ENCODE measurements at places on chromosomes 5 and 9.

GRCh38 chr5:180127682-180128670 lies 56.4 kb upstream of the RNF130 start:
- no peak for DNase-seq
- H3K27ac ChIP-seq: no peak overlapping the region
- H3K36me3 ChIP-seq: no peaks in the 10 kb centered on the region
- peaks cover 4% of the 10 kb centered on the region for H3K4me1 ChIP-seq
- peaks cover 25% of the 10 kb centered on the region for H3K27me3 ChIP-seq
- H3K4me3 ChIP-seq: no peak overlapping the region

DNA sequence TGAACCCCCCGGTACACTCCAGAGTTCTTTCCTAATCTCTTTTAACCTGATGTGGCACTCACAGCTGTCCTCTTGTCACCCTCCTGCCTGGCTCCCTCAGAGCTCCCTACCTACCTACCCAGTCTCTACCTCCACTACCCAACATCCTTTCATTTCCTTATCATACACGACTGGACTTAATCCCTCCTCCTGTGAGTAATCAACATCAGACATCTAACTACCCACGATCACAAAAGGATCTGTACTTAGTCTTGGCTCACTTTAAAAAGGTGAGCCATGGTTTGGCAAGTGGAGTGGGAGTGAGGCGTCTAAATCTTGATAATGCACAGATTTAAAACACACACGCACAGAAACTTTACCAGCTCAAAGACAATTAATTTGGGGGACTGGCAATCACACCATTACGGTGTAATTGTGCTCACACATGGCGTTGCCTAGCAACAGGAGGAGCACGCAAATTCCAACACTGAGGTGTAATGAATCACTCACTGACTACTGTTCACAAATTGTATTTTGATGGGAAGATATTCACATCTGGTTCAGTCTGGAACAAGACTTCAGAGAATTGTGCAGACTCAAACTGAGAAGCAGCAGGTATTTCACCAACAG lies 235.9 kb downstream of the EPB41L4A start:
- peak overlapping the region; percentile 40 for H3K27ac ChIP-seq
- peaks cover 8% of the 10 kb centered on the region for H3K36me3 ChIP-seq
- H3K4me1 ChIP-seq: peaks cover 24% of the 10 kb centered on the region

GRCh38 chr9:16046713-16047112 lies 493.9 kb downstream of the CCDC171 start:
- DNase-seq: no peak
- H3K36me3 ChIP-seq: no peaks in the 10 kb centered on the region
- H3K27ac ChIP-seq: peak overlapping the region; percentile 65
- no peak overlapping the region for H3K4me3 ChIP-seq
- no peaks in the 10 kb centered on the region for H3K27me3 ChIP-seq

DNA sequence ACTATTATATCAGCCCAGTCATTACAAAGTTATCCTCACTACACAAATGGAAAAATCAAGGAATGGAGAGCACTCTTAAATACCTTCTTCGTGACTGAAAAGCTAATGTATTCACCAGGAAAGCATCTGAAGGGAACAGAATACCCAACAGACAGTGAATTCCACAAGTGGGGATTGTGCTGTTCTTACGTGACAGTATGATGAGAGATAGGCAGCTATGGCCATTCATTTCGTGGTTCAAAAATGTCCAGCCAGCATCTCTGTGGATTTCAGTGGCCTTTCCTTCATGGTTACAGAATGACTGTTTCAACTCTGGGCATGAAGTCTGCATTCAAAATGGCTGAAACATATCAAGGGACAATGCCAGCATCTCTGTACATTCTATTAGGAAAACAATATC lies 323.8 kb downstream of the PRELID2 start:
- H3K27me3 ChIP-seq: peaks cover 3% of the 10 kb centered on the region
- H3K4me1 ChIP-seq: peaks cover 7% of the 10 kb centered on the region
- H3K36me3 ChIP-seq: no peaks in the 10 kb centered on the region
- H3K4me3 ChIP-seq: no peak overlapping the region

DNA sequence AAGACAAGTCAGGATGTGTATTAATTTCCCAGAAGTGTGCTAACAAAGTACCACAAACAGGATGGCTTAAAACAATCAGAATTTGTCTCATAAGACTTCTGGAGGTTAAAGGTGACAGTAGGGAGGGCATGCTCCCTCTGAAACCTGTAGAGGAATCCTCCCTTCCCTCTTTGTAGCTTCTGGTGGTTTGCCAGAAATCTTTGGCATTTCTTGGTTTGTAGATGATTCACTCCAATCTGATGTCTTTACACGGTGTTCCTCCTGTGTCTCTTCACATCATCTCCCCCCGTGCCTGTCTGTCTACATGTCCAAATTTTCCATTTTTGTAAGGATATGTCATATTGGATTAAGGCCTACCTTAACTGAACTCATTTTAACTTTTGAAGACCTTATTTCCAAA lies 471.5 kb downstream of the ZNF608 start:
- no peak for DNase-seq
- H3K4me1 ChIP-seq: peaks cover 28% of the 10 kb centered on the region
- H3K4me3 ChIP-seq: no peak overlapping the region
- no peaks in the 10 kb centered on the region for H3K36me3 ChIP-seq

DNA sequence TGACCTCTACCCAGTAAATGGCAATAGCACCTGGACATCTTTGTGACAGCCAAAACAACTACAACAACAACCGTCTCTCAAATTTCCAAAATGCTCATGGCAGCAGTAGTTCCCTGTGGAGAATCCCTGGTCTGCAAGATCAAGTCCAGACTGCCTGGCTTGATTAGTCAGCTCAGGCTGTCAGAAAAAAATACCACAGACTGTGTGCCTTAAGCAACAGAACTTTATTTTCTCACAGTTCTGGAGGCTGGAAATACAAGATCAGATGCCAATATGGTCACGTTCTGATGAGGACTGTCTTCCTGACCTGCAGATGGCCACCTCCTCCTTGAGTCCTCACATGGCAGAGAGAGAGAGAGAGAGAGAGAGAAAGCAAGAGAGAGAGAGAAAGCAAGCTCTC lies 52.3 kb upstream of the MOCS2 start:
- no peaks in the 10 kb centered on the region for H3K27me3 ChIP-seq
- H3K4me3 ChIP-seq: no peak overlapping the region
- peaks cover 22% of the 10 kb centered on the region for H3K4me1 ChIP-seq
- no peak overlapping the region for H3K27ac ChIP-seq

GRCh38 chr9:136310273-136311030 lies 6.6 kb upstream of the CCDC187 start:
- H3K4me3 ChIP-seq: no peak overlapping the region
- no peak for DNase-seq
- no peaks in the 10 kb centered on the region for H3K27me3 ChIP-seq
- H3K36me3 ChIP-seq: no peaks in the 10 kb centered on the region

DNA sequence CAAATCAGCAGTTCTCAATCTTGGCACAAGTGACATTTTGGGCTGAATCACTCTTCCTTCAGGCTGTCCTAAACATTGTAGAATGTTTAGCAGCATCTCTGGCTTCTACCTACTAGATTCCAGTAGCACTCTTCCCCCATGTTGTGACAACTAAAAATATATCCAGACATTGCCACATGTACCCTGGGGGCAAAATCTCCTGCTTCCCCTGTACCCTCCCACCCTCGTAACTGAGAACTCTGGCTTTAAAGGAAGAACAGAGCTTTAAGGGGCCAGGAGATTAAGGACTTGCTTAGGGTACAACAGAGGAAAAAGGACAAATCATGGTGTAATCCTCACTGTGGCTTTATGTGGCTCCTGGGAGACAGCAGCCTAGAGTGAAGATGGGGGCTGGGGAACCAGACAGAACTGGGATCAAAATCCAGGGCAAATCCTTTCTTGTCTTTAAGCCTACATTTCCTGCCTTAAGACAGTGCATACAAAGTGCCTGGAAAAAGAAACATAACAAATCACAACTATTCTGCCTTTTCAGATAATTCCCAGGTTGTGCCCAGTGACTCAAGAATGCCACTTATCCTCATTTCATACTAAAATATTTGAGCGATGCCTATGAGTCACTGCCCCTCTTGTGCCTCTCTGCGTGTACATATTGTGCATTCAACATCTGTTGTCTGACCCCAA lies 109.3 kb downstream of the DAPK1 start:
- H3K36me3 ChIP-seq: peaks cover 23% of the 10 kb centered on the region
- H3K27ac ChIP-seq: peak overlapping the region; percentile 84
- H3K4me1 ChIP-seq: peaks cover 21% of the 10 kb centered on the region
- no peaks in the 10 kb centered on the region for H3K27me3 ChIP-seq
- no peak for DNase-seq

- H3K4me1 ChIP-seq: no peaks in the 10 kb centered on the region
- no peak overlapping the region for H3K4me3 ChIP-seq
These were observed 105.1 kb upstream of the MVB12B start for GRCh38 chr9:126221480-126221879.

GRCh38 chr9:103942651-103943050 lies 151.5 kb upstream of the SMC2 start:
- H3K36me3 ChIP-seq: no peaks in the 10 kb centered on the region
- no peak overlapping the region for H3K4me3 ChIP-seq
- DNase-seq: no peak
- H3K4me1 ChIP-seq: peaks cover 40% of the 10 kb centered on the region
- no peak overlapping the region for H3K27ac ChIP-seq

DNA sequence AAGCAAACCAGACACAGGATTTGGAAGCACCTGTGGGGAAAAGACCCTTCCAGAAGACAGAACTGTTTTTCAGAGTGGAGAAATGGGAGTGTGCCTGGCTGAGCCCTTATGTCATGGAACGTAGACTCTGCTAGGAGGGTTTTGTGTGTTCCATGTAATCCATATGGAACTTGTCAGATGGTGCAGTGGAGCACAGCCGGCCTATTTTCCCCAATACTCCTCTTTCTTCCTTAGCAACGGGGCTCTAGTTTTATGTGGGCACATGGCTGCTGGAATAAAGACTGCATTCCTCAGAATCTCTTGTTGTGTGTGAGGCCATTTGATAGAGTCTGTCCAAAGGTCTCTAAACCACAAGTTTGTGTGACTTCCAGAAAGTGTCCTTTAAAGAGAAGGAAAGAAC lies 284.0 kb downstream of the DRD1 start:
- H3K4me1 ChIP-seq: peaks cover 12% of the 10 kb centered on the region
- no peak overlapping the region for H3K27ac ChIP-seq

- no peaks in the 10 kb centered on the region for H3K4me1 ChIP-seq
- peaks cover 7% of the 10 kb centered on the region for H3K36me3 ChIP-seq
- no peak overlapping the region for H3K4me3 ChIP-seq
- no peak for DNase-seq
- no peak overlapping the region for H3K27ac ChIP-seq
- H3K27me3 ChIP-seq: no peaks in the 10 kb centered on the region
These were observed 31.6 kb downstream of the TMEM161B start for GRCh38 chr5:88236866-88237642.

DNA sequence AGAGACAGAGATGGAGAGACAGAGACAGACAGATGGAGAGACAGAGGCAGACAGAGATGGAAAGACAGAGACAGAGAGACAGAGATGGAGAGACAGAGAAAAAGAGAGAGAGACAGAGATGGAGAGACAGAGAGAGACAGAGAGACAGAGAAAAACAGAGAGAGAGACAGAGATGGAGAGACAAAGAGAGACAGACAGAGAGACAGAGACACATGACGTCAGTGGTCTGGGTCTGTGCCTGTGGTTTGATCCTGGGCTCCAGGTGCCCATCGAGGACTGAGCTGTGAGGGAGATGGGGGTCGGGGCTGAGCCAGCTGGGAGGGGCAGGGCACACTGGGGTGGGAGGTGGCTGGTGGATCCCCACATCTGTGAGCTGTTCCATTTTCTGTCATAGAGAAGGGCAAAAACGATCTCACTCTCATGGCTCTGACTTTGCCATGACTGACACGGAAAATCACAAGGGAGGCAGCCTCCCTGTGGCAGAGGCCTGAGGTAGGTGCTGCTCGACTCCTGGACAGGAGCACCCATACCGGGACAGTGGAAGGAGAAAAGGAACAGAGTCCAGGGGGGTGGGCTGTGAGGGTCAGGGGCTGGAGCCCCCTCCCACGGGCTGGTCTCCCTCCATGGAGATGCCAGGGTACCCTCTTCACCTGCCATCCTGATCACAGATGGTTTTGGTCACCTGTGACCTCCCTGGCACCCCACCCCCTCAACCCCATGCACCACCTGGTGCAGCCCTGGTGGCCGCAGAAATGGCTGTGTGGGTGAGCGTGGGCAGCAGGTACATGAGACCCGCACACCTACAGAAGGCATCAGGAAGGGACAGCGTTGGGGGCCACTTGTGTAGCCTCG lies 28.8 kb downstream of the GLT6D1 start:
- DNase-seq: no peak
- no peaks in the 10 kb centered on the region for H3K4me1 ChIP-seq
- H3K27me3 ChIP-seq: peaks cover 6% of the 10 kb centered on the region
- no peaks in the 10 kb centered on the region for H3K36me3 ChIP-seq

Data from progenitor cell of endocrine pancreas (in vitro differentiated cells).